ENCODE measurements at places on chromosomes 13 and 19. TPM values are rescaled to one million over a fixed set of nuclear protein-coding genes. Genes with fewer than 3 reads are reported as not detected.

GRCh38 chr19:5844456-5845433 is 5.2 kb upstream of the FUT6 start:
- DNase-seq: no peak

GRCh38 chr19:41297628-41298347 is 12.2 kb upstream of the CCDC97 start:
- DNase-seq: no peak

Gene STOML3
- not detected for total RNA-seq

GRCh38 chr13:49540552-49540951 is 44.8 kb downstream of the PHF11 start:
- DNase-seq: no peak

GRCh38 chr13:19661561-19661960 is 28.1 kb downstream of the MPHOSPH8 start:
- DNase-seq: no peak

DNA sequence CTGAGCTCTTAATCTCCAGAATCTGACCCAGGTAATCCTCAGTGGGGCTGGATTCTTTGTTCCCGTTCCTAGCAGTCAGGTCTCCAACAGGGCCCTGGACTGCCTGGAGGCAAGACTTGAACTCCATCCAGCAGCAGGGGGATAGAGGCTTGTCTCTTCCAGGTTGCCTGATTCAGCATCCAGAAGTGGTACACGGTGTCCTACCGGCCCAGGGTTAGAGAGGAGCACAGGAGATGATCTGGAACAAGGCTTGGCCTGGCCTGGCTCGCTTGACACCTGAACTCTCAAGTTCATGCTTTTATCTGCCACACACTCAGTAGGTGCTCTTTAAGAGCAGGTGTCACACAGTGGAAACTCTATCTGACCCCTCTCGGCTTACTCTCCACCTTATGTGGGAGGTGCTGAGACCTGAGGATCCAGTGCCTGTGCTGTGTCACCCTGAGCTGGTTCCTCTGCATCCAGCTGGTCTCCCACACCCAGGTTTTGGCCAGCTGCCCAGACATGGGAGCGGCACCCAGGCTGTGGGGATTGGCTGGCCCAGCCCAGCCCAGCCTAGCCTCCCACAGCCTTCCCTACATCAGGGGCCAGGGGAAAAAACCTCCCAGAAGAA is at the start of gene CYP4F3:
TSS of gene CYP4F3 (plus strand) at position 604 of the 610 bp plus-strand sequence. CDS start 519 bp downstream, outside the sequence.
- no peak for DNase-seq

DNA sequence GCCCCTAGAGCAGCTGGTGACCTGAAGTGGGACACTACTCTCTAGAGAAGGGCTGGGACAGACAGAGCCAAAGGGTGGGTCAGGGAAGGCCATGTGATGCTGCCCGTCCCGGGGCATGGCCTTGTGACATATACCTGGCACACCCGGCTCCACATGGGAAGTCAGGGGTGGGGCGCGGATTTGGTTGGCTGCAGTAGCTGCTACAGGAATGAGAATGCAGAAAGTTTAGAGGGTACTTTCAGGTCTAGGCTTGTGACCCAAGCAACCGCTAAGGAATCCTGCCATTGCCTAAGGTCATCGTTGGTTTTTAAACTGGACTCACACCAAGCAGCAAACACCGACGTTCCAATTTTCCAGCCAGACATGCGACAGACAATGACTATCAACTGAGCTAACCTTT is 25.9 kb downstream of the RCBTB2 start:
- no peak for DNase-seq

Measured in endodermal cell (in vitro differentiated cells).